Melanocyte of skin (primary cell): ENCODE measurements at places on chromosomes 6 and 20. TPM values are rescaled to one million over a fixed set of nuclear protein-coding genes. Genes with fewer than 3 reads are reported as not detected.

The SRSF12 gene
- total RNA-seq = 1.4 and 1.7 TPM in 2 replicates

The ZNF391 gene
- 0.15 and 1.00 TPM in 2 replicates for total RNA-seq

The PXDC1 gene
- total RNA-seq = 39.0 and 56.6 TPM in 2 replicates

The UBD gene
- 0.62 TPM in 1 of 2 replicates, not detected in the other for total RNA-seq

The FOXF2 gene
- total RNA-seq = 3.3 and 4.0 TPM in 2 replicates

The RPS18 gene
- 1,781 and 2,219 TPM in 2 replicates for total RNA-seq

The PRSS16 gene
- total RNA-seq = under 0.01 TPM in 1 of 2 replicates, not detected in the other

The MCHR2 gene
- total RNA-seq = not detected in 2 replicates

The PNPLA1 gene
- not detected in 2 replicates for total RNA-seq

The TAGAP gene
- total RNA-seq = not detected in 2 replicates

The TRAPPC3L gene
- under 0.01 TPM in 1 of 2 replicates, not detected in the other for total RNA-seq

The EPB41L1 gene
- total RNA-seq = 4.0 and 4.8 TPM in 2 replicates

The ZNFX1 gene
- 88.7 and 101 TPM in 2 replicates for total RNA-seq

The NHLRC1 gene
- total RNA-seq = 2.3 and 4.2 TPM in 2 replicates

The ADGRF4 gene
- total RNA-seq = not detected in 2 replicates

The SLC17A2 gene
- not detected in 2 replicates for total RNA-seq

The CST1 gene
- total RNA-seq = not detected in 2 replicates
